ENCODE measurements at places on chromosomes 12 and 14.

DNA sequence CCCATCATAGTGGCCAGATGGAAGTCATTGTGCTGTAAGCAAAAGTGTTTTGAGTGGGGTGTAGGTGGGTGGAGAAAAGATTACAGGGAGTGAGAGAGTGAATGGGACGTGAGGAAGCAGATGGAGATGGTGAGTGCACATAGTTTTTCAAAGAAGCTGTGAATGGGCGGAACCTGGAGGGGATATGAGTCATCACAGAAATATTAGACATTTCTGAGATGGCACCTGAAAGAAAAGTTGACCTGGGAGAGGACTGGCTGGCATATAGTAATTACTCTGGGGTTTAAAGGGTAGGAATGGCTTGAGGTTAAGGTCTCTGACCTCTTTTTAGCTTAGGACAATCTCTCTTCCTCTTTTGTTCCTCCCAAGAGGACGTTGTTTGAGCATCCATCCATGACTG lies 50.5 kb downstream of the ANO4 start:
- DNase-seq, result no peak

- no peak for DNase-seq
These were observed 1.5 kb downstream of the NFATC4 start for GRCh38 chr14:24369463-24369862.

DNA sequence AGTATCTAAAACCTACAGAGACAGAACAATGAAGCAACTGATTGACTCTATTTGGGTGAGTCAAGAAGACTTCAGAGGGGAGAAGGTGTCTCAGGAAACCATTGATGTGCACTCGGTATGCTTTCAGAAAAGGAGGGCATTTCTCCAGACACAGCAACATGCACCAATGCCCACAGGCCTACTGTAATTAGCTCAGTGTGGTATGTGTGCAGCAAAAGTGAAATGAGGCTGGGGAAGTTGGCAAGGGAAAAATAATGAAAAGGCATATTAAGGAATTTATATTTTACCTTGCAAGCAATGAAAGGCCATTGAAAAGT lies 158.4 kb upstream of the GRIP1 start:
- no peak for DNase-seq

GRCh38 chr12:69500631-69501030 lies 30.4 kb downstream of the FRS2 start:
- DNase-seq, result no peak

- DNase-seq, result no peak
These were observed 21.5 kb upstream of the MMP17 start for GRCh38 chr12:131806674-131807073.

- DNase-seq, result no peak
These were observed 159.9 kb upstream of the TMTC1 start for GRCh38 chr12:29943683-29944082.

GRCh38 chr14:99424306-99424877 lies 56.3 kb downstream of the SETD3 start:
- no peak for DNase-seq

- no peak for DNase-seq
These were observed 53.9 kb upstream of the PWP1 start for GRCh38 chr12:107631715-107632114.

Data from T-helper 2 cell (primary cell).